Kidney glomerular epithelial cell (primary cell): ENCODE measurements at places on chromosomes 7 and 10.

DNA sequence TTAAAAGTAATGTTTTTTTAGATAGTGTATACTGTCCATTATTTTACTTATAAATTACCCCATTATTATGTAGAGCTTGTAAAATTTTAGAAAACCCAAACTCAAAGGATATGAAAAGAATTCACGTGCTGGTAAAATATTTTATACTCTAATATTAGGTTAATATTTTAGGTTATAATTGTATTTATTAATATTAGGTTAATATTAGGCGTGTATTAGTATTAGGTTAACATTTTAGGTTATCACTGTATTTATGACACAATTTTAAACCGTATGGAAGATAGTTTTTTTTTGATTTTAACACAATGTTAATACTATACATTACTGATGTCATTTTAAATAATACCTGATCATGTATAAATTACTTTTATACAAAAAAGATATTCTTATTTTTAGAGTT, 48.5 kb downstream of the ARL4A start:
- DNase-seq, result no peak

GRCh38 chr10:87608756-87609155, 50.9 kb upstream of the PAPSS2 start:
- no peak for DNase-seq

- DNase-seq, result no peak
These were observed 294.4 kb downstream of the BICC1 start for GRCh38 chr10:58806970-58807628.

DNA sequence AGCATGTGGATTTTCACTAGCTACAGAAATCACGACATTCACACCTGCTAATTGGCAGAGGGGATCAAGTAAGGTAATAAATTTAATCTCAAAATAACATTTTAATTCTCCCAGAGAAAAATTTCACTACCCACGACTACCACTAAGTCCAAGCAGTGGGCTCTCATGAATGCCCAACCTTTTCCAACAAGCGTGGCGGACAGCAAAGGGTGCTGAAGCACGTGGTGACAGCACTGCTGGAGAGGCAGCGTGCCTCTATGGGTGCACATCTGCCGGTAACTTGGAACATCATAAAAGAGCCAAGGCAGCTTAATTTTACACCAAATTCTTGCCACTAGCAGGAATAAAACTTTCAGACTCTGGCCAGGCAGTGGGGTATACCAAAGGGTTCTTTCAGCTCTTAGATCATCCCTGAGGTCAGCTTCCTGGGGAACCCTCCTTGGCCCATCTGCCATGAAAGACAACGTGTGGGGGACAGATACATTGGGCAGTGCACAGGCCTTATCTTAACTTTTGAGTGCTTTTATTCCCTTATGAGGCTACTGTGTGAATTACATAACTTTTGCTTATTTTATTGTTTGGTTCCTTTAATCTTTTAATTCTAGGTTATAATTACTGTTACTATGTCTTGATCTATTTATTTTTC, 206.7 kb upstream of the KCTD7 start:
- no peak for DNase-seq
